ENCODE measurements at places on chromosomes 6 and 20.

- no peak for DNase-seq
These were observed 33.6 kb downstream of the TMX4 start for GRCh38 chr20:7985916-7986315.

DNA sequence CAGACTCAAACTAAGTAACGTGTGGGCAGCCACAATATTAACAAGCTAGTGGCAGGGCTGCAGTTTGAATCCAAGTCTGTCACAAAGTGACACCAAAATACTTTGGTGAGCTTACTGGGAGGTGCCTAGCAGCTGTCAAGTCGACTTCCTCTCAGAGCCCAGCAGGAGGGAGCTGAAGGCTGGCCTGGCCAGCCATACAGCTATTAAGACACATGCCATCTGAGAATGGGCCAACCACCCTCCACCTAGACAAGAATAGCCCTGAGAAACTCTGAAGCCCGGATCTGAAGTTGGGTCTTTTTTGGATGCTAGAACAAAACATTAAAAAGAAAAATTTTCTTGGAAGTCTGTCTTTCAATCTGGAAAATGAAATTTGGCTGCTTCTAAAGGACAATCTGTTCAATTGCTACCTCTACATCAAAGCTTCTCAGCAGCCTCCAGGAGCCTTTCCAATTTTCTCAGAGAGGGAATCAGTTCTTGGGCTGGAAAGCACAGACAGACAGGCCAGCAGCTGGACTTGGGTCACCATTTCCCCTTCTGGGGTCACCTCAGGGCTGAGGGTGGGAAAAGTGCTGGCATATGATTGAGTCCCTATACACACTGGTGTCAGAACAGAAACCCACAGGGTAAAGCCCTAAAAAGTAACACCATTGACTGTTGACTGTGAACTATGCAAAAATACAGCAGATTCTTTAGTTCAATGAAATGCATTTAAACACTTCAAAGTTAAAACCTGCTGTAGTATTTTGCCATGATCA, 42.9 kb downstream of the UQCC1 start:
- no peak for DNase-seq

GRCh38 chr6:28914941-28915340, 8.8 kb downstream of the TRIM27 start:
- no peak for DNase-seq

DNA sequence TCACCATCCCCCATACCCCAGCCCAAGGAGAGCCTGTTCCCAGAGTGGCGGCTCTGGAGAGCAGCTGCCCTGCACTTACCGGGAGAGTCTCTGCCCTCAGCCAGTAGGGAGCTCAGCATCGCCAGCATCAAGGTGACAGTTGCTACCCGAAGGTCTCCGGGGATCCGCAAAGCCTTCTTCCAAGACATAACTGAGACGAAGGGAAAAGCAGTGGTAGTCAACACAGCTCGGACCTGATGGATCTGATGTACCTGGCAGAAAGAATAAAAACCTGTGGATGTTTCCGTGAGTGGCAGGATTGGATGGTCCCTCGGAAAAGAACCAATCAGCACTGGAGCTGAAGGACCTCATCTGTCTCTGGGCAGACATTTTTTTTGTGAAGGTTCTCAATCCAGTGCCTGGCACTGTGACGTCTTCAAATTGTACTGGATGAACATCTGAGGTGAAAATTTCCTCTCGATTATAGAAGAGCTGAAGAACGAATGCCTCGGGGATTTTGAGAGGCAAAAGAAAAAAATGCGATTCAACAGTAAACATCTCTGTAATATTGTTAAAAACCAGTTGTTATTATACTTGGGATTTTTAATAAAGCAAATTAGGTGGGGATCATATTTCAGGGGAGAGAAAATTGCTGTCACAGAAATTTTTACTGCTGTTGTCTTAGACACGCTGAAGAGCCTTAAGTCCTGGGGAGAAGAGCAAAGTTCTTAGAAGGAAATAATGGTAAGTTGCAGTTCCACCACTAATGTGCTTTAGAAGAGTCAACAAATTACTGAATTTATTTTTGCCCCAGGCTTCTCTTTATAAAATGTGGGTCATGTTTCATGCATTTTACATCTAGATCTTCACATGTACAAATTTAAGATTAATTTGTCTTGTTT, at the start of gene HLA-DQB1:
Gene HLA-DQB1 (minus strand): TSS at position 238 of the 881 bp plus-strand sequence. CDS start 50 bp downstream, at position 188.
- DNase-seq: peak; percentile 78

- DNase-seq: no peak
These were observed 73.6 kb downstream of the ERMARD start for GRCh38 chr6:169824848-169825557.

DNA sequence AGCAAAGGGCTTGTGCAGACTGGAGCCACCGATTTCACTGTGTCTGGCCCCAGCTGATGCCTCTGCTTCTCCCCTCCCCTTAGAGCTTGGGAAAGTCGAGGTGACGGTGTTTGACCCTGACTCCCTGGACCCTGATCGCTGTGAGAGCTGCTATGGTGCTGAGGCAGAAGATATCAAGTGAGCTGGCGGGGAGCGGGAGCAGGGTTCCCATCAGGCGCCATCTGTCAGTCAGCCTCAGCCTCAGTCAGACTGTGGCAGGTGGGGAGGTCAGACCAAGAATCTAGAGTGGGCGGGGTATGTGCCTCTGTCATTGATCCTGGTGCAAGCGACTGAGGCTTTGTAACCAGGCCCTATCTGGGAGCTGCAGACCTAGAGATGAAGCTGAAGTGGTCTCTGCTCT, 5.5 kb downstream of the ERGIC3 start:
- no peak for DNase-seq

GRCh38 chr20:21214431-21214830, 88.5 kb downstream of the KIZ start:
- no peak for DNase-seq

- no peak for DNase-seq
These were observed 538 bp downstream of the FERMT1 start for GRCh38 chr20:6122111-6122872.

DNA sequence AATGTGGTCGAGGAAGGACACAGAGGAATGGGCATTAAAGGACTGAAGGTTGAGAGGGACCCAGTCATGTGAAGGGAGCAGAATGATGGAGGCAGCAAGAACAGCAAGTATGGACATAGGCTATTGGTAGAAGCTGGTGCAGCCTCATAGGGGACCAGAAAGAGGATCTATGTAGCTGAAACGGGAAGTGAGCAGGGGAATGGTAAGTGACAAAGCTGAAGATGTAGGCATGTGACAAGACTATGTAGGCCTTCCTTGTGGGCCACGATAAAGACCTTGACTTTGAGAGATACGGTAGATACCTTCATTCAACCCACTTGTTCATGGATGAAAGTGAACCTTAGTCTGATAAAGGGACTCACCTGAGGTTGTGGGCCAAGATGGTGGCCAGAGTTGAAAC, 3.5 kb downstream of the CTNNBL1 start:
- DNase-seq: peak; percentile 58

DNA sequence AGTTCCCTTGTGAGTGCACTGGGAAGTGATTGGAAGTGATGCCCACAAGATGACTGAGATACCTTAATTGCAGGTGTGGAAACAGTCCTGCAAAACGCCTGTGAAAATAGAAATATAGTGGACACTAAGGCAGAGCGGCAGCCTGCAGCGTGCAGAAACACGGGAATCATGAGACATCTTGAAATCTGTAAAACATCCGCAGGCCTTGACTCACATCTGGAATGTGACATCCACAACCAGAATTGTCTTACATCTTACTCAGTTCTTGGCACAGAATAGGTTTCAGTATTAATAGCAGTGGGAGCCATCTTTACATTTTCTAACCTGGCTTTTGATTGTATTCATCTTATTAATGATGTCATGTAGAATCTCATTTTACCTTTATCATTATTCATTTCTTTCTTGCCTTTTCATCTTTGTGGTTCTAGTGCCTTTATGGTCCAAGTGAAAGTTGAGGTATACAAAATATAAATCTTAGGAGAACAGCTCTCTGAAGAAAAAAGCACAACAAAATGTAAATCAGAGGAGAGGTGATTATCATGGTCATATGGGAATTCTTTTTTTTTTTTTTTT, 44.6 kb downstream of the CDYL start:
- DNase-seq: no peak

- no peak for DNase-seq
These were observed 629.8 kb downstream of the CDH26 start for GRCh38 chr20:60587986-60588385.

All from stimulated activated naive B cell treated with anti-CD40 and anti-IgM and Interleukin-4, amounts not matched to agents 10 μg/mL and 1 μg/mL and 100 μg/mL, for 72 hours (primary cell).